Pancreas (tissue), 10 donors: ENCODE measurements at places on chromosomes 1 and 21. TPM values are rescaled to one million over a fixed set of nuclear protein-coding genes. Genes with fewer than 3 reads are reported as not detected.

- no peak for DNase-seq
Measured at GRCh38 chr1:245710961-245711903, 556.4 kb downstream of the KIF26B start.

GRCh38 chr1:5740865-5741860, 251.1 kb downstream of the NPHP4 start:
- DNase-seq, result no peak

- DNase-seq, result no peak
Measured at GRCh38 chr21:37075214-37075770, 2.2 kb downstream of the TTC3 start.

- DNase-seq, result no peak
Measured at GRCh38 chr1:30850607-30851006, 58.0 kb downstream of the SDC3 start.

Gene SPOCD1
- not detected for total RNA-seq

Gene OPRD1
- total RNA-seq, result 0.43 TPM

- DNase-seq, result no peak
Measured at GRCh38 chr1:190373705-190374336, 103.8 kb downstream of the BRINP3 start.

Gene ASPM
- total RNA-seq, result 0.25 TPM

Gene PSEN2
- 70.2 TPM for total RNA-seq

DNA sequence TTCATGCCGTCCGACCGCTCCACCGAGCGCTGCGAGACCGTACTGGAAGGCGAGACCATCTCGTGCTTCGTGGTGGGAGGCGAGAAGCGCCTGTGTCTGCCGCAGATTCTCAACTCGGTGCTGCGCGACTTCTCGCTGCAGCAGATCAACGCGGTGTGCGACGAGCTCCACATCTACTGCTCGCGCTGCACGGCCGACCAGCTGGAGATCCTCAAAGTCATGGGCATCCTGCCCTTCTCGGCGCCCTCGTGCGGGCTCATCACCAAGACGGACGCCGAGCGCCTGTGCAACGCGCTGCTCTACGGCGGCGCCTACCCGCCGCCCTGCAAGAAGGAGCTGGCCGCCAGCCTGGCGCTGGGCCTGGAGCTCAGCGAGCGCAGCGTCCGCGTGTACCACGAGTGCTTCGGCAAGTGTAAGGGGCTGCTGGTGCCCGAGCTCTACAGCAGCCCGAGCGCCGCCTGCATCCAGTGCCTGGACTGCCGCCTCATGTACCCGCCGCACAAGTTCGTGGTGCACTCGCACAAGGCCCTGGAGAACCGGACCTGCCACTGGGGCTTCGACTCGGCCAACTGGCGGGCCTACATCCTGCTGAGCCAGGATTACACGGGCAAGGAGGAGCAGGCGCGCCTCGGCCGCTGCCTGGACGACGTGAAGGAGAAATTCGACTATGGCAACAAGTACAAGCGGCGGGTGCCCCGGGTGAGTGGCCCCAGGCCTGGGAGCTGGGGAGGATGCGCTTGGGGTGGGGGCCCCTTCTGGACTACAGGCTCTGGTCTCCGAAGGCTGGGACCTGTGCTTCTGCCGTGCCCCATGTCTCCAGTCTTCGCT, 1.1 kb downstream of the SKI start:
- DNase-seq, result peak; percentile 66

- DNase-seq, result peak; percentile 53
Measured at GRCh38 chr1:160726498-160727315, 12.3 kb upstream of the SLAMF7 start.

Gene PLA2G2C
- total RNA-seq, result not detected

GRCh38 chr1:76053021-76053420, 21.5 kb upstream of the ST6GALNAC3 start:
- DNase-seq, result no peak

Gene TAF1A
- 1.6 TPM for total RNA-seq

Gene CTSS
- 24.9 TPM for total RNA-seq
